Esophagus muscularis mucosa (tissue), 4 donors: ENCODE measurements at places on chromosomes 12 and 14. TPM values are rescaled to one million over a fixed set of nuclear protein-coding genes. Genes with fewer than 3 reads are reported as not detected.

Gene SERPINA10
- total RNA-seq, result not detected

Gene KRT2
- total RNA-seq, result not detected

GRCh38 chr14:83734431-83734830 is 1795.5 kb upstream of the FLRT2 start:
- DNase-seq, result no peak
- no peak overlapping the region for H3K27ac ChIP-seq
- H3K4me1 ChIP-seq, result no peaks in the 10 kb centered on the region
- H3K4me3 ChIP-seq, result no peak overlapping the region
- no peaks in the 10 kb centered on the region for H3K36me3 ChIP-seq

DNA sequence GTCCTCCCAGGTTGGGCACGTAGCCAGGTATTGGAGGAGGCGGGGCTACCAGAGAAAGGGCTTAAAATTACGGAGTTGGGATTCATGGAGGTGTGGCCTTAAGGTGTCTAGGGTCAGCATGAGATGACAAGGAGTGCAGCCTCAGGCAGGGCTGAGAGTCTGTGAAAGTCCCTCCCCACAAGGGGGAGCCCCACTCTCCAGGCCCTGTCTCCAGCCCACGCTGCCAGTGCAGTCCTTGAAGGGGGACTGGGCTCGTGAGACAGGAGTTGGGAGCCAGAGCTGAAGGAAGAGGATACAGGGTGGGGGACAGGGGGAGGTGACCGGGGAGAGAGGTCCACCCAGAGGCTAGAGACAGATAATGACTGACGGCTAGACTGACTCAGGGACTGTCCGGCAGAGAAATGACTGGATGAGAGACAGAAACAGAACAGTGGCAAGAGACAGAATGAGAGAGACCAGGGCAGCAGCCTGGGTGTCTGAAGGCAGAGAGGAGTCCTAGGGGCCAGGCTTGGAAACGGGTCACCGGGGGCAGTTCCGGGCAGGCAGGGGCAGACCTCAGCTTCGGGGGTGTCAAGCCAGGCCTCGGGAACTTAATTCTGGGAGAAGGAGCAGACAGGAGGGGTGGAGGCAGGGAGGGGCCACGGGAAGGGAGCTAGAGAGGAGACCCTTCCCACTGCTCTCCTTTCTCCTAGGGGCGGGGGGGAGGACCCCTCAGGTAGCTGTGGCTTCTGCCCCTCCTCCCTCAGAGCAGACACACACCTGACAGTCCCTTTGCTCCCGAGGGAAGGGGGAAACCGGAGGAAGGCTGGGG is 970 bp downstream of the CDH24 start:
- H3K4me3 ChIP-seq, result peak overlapping the region; percentile 77
- no peak for DNase-seq
- H3K27me3 ChIP-seq, result no peaks in the 10 kb centered on the region
- H3K27ac ChIP-seq, result peak overlapping the region; percentile 8
- peaks cover 12% of the 10 kb centered on the region for H3K4me1 ChIP-seq

- peaks cover 80% of the 10 kb centered on the region for H3K4me1 ChIP-seq
- H3K4me3 ChIP-seq, result no peak overlapping the region
- no peak for DNase-seq
- H3K27me3 ChIP-seq, result no peaks in the 10 kb centered on the region
Observed at GRCh38 chr12:6343518-6343917, 1.6 kb upstream of the TNFRSF1A start.

DNA sequence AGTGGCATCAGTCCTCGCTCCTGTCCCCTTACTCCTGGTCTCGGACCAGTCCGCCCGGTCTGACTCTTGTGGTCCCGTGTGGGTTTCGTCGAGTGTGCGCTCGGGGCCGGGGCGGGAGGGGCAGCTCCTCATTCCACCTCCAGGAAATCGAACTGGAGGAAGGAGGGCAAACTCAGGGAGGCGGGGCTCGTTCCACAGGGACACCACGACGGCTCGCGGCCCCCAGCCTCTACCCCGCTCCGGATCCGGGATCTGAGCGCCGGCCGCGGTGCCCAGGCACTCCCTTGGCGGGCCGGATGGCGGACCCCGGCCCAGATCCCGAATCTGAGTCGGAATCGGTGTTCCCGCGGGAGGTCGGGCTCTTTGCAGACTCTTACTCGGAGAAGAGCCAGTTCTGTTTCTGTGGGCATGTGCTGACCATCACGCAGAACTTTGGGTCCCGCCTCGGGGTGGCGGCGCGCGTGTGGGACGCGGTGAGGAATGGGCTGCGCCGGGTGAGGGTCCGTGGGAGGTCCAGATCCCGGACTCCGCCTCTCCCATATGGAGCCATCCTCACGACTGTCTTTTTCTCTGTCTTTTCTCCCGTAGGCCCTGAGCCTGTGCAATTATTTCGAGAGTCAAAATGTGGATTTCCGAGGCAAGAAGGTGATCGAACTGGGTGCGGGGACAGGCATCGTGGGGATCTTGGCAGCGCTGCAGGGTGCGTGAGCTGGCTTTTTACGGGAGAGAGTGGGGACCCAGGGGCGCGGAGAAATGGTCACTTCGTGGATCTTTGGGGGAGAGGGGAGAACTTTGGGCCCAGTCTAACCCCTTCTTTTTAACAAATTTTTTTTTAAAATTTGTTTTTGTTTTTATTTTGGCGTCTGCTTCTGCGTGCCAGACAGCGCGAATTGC is at the start of gene EEF1AKMT3:
Gene EEF1AKMT3, plus strand, starts transcription at position 186 of the 894 bp plus-strand sequence. Its CDS starts 111 bp downstream, at position 297.
- no peak for DNase-seq
- peak within 1 kb of the TSS; percentile 72 for H3K4me3 ChIP-seq
- H3K27me3 ChIP-seq, result no peaks in the 10 kb centered on the region
- peaks cover 29% of the 10 kb centered on the region for H3K4me1 ChIP-seq
- H3K36me3 ChIP-seq, result no peaks in the 10 kb centered on the region

- no peaks in the 10 kb centered on the region for H3K4me1 ChIP-seq
- DNase-seq, result no peak
- no peaks in the 10 kb centered on the region for H3K27me3 ChIP-seq
- no peak overlapping the region for H3K27ac ChIP-seq
Observed at GRCh38 chr12:103382736-103383346, 112.9 kb downstream of the C12orf42 start.

- H3K36me3 ChIP-seq, result peaks cover 5% of the 10 kb centered on the region
- H3K27me3 ChIP-seq, result no peaks in the 10 kb centered on the region
- peak overlapping the region; percentile 82 for H3K4me3 ChIP-seq
- peak overlapping the region; percentile 94 for H3K27ac ChIP-seq
- H3K4me1 ChIP-seq, result peaks cover 78% of the 10 kb centered on the region
Observed at GRCh38 chr14:59482541-59483331, 1.5 kb downstream of the L3HYPDH start.

DNA sequence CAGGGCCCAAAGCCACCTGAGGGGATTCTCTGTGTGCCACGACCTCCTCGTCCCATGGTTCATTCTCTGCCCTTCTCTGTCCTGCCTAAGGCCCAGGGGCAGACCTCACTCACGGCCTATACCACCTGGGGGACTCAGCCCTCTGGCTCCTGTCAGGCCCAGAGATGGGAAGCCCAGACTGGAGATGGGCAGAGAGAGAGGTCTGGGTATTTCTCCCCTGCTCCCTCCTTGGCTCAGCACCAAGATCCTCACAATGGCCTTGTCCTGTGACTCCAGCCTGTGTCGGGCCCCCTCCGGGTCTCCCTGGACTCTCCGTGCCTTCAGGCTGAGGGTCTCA is 46.9 kb upstream of the BCL11B start:
- no peaks in the 10 kb centered on the region for H3K4me1 ChIP-seq
- H3K27ac ChIP-seq, result no peak overlapping the region
- no peaks in the 10 kb centered on the region for H3K36me3 ChIP-seq
- no peak for DNase-seq
- no peak overlapping the region for H3K4me3 ChIP-seq
- H3K27me3 ChIP-seq, result peaks cover 59% of the 10 kb centered on the region

- no peak for DNase-seq
- H3K27ac ChIP-seq, result peak overlapping the region; percentile 61
- H3K36me3 ChIP-seq, result no peaks in the 10 kb centered on the region
- H3K27me3 ChIP-seq, result no peaks in the 10 kb centered on the region
- H3K4me3 ChIP-seq, result no peak overlapping the region
Observed at GRCh38 chr12:88242571-88242925, 100.4 kb downstream of the TMTC3 start.
